ENCODE measurements at places on chromosomes 16 and 17.

DNA sequence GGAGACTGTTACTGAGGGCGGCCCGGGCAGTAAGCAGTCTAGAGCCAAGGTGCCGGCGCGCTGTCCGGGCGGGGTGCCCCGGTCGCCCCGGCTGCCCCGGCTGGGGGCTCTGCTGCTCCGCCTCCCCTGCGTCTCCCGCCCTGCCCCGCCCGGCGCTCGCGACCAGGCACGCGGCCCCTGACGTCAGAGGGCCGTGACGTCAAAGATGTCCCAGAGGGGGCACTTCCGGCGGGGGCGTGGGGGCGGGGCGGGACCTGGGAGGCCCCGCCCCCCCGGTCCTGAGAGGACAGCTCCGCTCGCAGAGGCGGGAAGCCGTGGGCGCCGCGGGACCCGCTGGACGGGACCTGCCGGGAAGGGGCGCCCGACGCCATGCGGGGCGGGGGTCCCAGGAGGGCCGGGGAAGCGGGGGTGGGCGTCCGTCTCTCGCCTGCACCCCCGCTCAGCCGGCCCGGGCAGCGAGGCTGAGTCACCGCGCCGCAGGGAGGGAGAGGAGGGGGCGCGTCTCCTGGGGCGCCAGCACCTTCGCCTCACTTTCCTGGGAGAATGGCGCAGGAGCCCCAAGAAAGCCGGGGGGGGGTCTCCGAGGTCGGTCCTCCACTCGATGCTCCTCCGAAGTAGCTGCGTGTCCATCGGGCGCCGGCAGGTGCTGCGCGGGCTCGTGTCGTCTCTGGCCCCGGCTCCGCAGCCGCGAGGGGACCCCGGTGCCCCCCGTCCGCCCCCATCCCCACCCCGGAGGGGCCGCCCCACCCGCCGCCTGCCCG lies 4.4 kb upstream of the HIC1 start:
- peak; percentile 74 for DNase-seq

DNA sequence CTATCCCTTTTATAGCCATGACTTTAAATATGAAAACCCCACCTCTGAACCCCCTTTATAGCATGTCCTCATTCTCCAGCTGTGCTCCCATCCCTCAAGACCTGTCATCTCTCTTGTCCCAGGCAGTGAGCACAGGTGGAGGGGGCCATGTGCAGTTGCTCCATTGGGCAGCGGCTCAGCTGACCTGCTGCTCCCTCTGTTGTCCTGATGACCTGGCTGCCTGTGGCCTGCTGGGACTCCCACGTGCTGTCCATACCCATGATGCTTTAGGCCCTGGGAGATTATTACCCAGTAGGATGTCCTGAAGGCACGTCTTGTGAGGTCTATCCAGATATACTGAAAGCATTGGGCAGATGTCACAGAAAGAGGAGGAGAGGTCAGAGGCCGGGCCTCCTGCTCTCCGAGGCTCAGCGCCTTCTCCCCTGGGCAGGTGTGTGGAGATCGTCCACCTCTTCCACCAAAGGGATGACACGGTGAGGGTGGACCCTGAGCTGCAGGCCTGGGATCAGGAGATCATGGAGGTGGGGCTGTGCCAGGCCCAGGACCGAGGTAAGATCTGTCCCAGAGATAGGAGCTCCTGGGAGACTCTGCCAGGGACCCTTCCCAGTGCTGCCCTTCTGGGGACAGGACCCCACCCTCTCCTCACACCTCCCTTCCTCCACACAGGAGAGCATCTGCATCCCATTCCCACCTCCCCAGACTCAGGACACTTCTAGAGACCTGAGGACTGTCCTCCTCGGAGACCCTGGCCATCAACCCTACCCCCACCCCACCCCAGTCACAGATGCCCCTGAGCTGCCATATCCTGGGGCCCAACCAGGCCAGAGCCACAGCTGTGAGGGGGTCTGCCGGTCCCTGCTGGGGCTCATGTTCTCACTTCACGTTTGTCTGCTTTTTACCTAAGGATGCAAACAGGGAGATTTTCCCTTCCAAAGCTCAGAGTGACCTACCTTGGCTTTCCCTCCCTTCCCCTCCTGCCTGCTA lies 58.0 kb downstream of the GOSR1 start:
- no peak for DNase-seq

DNA sequence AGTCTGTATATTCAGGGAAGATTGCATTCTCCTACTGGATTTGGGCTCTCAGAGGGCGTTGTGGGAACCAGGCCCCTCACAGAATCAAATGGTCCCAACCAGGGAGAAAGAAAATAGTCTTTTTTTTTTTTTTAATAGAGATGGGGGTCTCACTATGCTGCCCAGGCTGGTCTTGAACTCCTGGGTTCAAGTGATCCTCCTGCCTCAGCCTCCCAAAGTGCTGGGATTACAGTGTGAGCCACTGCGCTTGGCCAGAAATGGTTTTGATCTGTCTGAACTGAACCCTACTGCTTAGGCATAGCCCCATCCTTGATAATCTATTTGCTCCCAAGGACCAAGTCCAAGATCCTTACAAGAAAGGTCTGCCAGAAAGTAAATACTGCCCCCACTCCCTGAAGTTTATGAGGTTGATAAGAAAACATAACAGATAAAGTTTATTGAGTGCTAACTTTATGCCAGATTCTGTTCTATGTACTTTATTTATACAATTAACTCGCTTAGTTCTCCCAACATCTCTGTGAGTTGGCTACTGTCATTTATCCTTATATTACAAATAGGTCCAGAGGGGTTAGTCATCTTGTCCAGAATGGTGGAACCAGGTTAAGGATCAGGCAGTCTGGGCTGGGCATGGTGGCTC lies 13.5 kb downstream of the G6PC1 start:
- no peak for DNase-seq

DNA sequence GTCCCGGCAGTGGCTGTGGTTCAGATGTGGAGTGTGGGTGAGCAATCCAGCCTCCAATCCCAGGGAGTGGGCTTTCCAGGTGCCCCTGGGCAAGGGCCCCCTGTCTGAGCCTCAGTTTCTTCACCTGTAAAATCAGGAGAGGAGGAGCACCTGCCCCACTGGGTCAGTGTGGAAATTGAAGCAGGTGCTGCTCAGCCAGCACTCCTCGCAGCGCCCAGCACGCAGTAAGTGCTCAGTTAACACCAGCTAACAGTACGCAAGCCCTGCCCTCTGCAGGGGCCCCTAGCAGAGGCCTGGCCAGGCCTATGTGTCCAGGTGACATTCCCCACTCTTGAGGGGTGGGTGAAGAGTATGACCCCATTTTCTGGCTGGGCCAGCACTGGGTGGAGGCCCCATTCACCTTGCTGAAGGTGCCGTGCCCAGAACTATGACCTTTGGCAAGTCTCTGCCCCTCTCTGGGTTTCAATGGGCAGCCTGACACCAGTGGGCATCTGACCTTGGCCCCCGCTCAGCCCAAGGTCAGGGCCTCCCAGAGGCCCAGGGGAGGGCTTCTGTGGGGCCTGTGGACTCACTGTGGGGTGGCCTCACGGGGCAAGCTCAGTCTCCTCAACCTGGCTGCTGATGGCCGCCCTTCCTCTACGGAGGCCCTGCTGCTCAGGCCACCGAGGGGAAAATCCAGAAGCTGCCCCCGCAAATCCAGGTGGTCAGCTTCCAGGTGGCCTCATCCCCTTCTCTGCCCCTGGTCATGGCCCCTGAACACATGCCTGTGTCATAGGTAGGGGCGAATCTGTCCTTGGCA lies 2.5 kb downstream of the MTSS2 start:
- DNase-seq: no peak

DNA sequence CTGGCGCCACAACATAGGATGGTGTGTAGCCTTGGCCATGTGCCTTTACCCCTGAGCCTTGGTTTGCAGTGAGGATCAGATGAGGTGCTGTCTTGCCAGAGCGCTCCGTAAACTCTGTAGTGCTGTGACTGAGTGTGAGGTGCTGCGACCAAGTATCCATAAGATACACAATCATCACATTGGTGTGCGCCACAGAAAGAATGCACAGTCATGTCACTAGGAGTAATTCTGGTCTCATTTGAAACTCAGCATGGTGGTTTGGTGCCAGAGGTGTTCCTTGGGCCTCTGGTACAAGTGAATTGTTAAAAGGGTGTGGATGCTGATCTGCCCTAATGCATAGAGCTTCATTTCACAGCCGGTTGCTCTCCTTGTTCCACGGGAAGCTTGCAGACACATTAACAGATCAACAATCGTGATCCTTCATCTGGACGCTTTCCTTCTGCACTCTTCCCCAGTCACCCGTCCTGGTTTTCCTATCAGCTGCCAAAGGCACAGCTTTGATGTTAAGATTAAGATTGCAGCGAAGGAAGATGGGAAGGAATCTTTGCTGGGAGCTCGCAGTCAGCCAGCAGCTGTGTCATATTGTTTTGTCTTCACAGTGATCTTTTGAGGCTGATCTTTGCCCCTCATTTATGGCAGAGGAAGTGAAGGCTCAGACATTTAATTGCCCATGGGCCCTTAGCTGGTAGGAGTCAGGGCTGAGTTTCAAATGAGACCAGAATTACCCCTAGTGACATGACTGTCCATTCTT lies 79.1 kb downstream of the KSR1 start:
- DNase-seq: no peak

DNA sequence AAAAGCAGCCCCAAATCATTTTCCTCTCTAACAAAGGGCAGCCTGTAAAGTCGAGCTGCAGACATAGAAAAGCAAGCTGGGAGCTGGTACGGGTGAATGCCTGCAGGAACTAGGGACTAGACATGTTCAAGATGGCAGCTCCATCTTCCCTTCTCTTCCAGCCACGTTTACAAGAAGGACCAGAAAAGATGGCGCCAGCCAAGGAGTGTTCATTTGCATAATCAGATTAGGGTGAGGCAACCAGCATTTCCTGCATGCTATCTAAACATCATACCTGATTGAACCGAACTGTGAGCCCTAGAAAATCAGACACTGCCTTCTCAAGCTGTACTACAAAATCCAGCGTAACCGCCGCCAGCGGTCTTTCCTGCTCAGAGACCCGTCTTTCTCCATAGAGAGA lies 896.8 kb downstream of the CDH11 start:
- no peak for DNase-seq

GRCh38 chr16:15523092-15523541 lies 88.7 kb downstream of the BMERB1 start:
- DNase-seq: no peak

DNA sequence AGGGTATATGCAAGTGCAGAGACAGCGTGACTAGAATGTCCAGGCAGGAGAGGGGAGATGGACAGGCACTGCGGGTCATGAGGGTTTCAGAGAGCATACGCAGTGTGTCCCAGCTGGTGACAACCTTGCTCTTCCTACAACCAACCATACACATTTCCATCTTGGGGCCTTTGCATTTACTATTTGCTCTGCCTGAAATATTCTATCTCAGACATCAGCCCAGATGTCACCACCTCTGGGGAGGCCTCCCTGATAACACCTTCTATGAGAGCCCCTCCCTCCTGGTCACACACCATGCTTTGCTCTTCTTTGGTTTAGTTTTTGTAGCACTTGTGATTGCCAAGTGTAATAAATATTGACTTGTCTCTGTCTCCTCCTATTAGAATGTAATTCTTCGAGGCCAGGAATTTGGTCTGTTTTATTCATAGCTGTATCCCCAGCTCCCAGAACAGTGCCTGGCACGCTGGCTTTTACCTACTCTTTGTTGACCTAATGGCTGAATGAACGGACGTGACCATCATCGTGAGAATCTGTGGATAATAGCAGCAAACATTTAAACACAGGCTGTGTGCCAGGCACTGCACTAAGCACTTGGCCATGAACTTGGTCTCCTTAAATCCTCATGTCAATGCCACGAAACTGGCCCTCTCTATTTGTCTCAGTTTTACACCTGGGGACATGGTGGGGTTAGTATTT lies 51.9 kb downstream of the PLCG2 start:
- no peak for DNase-seq

- DNase-seq: no peak
Measured at GRCh38 chr16:54446639-54447038, 160.1 kb upstream of the IRX3 start.

DNA sequence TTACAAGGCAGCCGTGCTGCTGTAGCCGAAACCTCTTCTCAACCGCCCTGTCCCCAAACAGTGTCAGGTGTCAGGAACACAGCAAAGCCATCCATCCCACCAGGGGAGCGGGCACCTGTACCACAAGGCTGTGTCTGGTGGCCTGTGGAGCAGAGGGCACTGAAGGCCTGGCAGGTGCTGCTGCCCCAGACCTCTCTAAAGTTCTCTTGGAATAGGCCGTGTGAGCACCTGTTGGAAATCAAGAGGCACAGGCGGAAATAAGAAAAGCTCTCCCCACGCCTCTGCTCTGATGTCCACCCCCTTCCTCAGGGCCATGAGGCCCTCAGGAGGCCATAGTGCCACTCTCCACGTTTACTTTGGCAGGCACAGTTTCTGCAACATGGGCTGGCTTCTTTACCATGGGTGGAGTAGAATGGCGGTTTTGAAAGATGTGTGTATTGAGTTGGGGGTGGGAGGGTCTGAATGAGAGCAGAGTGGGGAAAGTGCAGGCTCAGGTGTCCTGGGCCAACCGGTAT lies 99.9 kb upstream of the ZNF750 start:
- DNase-seq: no peak

DNA sequence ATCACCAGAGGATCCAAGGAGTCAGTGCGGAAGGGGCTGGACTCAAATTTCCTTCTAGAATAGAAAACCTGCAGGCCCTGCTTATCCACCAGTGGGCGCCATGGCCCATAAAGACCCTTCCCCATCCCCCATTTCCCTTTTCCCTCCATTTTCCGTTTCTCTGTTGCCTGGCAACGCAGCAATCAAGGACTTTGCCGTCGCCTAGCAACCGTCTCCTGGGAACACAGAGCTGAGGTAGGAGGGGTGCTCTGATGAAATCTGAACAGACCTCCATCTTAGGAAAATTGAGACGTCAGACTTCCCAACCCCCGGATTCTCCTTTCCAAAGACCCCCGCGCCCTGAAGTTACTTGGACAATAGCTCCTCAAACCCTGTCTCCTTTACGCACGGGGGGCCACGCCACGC lies 5.7 kb downstream of the DLG4 start:
- DNase-seq: peak; percentile 63

GRCh38 chr17:32899236-32900013 lies 22.5 kb upstream of the MYO1D start:
- DNase-seq: no peak

DNA sequence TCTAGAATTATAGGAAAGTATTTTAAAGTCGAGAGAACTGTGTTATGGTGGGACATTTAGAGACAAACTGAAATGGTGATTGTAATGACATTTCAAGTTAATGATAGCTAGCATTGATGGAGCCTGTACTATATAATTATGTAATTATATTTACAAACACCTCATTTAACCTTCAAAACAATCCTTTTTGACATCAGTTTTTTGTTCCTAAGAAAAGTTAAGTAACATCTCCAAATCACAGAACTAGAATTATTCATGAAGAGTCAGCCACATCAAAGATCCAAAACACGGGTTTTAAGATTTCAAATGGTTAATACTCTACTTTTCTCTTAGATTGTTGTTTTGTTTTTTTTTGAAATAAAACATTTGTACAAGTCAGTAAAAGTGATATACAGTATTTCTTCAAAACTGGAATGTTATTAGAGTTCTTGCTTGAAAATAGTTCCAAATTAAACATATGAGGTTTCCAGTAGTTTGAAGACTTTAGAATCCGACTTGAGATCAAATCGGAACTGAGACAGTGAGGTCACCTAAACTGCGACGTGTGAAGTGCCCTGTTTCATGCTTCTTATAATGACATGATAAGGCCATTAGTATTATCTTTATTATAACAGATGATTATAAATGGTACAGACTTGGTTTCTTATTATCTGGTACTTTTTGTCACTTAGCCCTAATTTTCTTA lies 264.9 kb upstream of the TBX2 start:
- no peak for DNase-seq

GRCh38 chr17:56908001-56908542 lies 5.8 kb downstream of the TRIM25 start:
- no peak for DNase-seq

- no peak for DNase-seq
Measured at GRCh38 chr17:73266796-73267195, 5.1 kb upstream of the CPSF4L start.

GRCh38 chr16:53848277-53848942 lies 144.5 kb downstream of the FTO start:
- DNase-seq: no peak

GRCh38 chr17:43428524-43428923 lies 29.7 kb downstream of the ARL4D start:
- no peak for DNase-seq
